ENCODE measurements at places on chromosomes 2 and 18.

DNA sequence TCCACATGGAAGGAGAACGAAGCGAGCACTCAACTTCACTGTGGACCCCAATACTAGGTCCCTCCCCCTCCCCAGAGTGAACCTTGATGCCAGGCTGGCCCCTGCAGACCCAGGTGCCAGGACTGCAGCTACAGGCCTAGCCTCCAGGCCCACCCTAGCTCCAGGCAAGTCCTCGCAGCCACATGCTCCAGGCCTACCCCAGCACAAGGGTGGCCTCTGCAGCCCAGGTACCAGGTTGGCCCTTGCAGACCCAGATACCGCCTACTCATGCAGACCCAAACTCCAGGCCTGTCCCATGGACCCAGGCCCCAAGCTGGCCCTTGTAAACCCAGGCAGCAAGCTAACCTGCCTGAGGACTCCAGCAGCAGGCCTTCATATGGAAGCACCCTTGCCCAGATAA, 44.2 kb downstream of the KCNG2 start:
- DNase-seq = no peak

DNA sequence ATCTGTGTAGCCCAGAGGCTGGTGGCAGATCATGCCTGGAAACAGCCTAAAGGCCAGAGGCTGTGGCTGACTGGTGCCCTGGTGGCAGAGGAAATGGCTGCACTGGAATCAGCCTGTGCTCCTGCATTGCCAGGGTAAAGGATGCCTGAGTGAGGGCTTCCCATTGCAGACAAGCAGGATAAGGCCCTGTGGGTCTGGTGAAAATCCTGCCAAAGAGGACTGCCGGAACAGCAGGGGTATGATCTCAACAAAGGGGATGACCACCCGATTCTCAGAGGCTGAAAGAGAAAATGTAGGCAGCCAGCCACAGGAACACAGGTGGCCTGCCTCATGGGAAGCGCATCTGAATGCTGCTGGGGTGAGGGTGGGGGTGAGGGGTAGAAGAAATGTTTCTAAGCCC, 48.2 kb downstream of the FBXO48 start:
- DNase-seq = no peak

DNA sequence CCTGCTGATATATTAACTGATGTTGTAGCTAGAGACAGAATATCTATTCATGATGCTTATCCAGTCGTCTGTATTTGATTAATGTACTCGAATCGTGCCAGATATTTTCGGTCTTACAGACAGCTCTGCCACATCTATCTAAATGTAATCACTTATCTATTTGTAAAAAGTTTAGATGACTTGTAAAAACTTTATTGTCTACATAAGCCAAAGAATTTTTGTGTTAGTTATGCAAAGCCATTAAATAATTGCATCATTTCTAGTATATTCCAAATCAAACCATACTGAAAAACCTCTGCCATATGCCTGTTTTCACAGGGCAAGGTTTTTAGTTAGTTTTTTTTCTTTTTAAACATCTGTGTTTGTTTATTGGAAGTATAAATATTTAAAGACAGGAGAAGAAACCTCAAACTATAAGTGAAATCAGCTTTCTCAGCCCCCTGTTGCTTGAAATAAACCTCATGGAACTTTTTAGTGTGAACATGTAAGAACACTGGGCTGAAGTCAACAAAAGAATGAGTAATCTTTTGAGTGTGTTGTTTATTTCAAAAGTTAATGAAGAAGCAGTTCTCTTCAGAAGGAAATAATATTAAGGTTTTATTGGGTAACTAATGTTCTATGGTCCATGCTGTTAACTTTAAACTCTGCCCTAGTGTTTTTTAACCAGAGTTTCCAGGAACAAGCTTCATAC, 657.6 kb upstream of the SYT4 start:
- DNase-seq = no peak

DNA sequence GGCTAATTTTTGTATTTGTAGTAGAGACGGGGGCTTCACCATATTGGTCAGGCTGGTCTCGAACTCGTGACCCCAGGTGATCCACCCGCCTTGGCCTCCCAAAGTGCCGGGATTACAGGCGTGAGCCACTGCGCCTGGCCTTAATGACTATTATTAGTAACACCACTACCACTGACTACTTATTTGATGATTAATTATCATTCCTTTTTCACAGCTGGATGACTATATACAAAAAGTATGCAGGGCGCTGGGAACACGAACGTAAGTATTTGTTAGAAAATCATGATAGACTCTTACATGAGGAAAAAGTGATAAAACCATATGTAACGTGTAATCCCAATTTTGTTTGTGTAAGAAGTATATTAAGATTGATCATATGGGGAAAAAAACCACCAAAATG, 21.6 kb downstream of the DARS1 start:
- DNase-seq = no peak

DNA sequence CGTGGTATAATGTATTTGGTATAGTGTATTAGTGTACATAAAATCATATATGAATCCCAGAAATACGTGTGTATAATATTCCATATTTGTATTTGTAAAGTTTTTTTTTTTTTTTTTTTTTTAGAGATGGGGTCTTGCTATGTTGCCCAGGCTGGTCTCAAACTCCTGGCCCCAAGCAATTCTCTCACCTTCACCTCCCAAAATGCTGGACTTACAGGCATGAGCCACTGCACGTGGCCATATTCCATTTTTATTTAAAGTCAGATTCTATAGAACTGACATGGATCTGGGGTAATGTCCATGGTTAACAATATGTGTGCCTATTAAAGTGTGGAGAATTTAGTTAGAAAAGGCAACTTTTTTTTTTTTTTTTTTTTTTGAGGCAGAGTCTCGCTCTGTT, 71.5 kb downstream of the ANTXR1 start:
- DNase-seq = no peak

DNA sequence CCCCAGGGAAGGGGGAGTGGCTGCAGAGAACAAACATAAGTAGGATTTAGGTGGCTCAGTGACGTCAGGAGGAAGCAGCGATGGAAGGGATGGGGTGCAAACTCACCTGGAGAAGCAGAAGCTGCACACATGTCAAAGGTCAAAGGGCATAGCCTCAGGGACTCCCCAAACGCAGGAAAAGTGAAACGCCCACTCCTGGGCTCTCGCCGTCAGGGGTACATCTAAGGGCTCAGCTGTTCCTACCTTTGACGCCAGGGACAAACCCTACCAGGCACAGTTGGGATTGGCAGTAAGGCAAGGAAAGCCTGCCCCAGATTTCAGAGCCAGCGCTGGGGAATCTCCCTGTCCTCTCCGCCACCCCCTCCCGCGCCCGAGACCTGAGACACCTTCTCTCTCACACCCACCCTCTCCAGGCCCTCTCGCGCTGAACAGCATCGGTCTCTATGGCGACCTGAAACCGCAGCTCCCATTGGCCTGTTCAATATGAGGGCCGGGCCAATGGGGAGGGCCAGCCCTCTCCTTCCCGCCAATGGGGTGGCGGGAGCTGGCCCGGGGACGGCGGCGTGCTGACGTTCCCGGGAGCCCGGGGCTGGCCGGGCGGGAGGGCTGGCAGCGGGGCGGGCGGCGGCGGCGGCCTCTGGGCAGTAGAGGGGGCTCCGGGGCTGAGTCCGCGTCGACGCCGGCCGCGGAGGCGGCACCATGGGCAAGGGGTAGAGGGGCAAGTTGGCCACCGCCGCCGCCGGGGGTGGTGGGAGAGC, at the start of the genes CCDC148 and PKP4:
CCDC148 (minus strand) TSS at position 445 of the 758 bp plus-strand sequence; CDS start at position 131, 314 bp downstream.
PKP4 (plus strand) TSS at position 644 of the 758 bp plus-strand sequence. CDS start 76,233 bp downstream, outside the sequence.
- peak; percentile 94 for DNase-seq

DNA sequence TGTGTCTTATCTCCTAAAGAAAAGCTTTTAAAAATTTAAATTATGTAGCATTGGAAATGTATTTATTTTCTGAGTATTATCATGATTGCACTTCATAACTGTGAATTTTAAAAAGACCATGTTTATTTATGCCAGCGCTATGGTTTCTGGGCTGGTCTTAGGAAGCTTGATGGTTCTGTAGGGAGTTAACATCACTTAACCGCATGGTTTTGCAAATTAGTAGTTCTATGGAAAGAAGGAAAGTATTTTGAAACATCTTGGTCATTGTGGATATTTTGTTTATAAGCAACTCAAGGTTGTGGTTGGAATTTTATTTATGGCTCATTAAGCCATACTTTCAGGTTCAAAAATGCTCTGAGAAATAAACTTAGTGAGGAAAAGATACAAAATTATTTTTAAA, 549.4 kb downstream of the STK39 start:
- DNase-seq = no peak

- no peak for DNase-seq
Observed at GRCh38 chr2:109531896-109532727, 81.7 kb downstream of the SEPTIN10 start.

- no peak for DNase-seq
Observed at GRCh38 chr2:203201426-203201825, 37.4 kb upstream of the CYP20A1 start.

GRCh38 chr2:234436482-234436837, 60.4 kb downstream of the ARL4C start:
- DNase-seq = no peak

- DNase-seq = no peak
Observed at GRCh38 chr2:151869291-151869690, 41.1 kb upstream of the ARL5A start.

DNA sequence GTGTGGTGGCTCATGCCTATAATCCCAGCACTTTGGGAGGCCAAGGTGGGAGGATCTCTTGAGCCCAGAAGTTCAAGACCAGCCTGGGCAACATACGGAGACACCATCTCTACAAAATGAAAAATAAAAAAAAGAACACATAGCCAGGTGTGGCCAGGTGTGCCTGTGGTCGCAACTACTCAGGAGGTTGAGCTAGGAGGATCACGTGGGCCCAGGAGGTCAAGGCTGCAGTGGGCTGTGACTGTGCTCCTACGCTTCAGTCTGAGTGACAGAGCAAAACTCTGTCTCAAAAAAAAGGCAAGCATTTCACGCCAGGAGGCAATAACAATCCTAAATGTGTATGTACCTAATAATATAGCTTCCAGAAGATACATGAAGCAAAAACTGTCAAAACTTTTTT, 27.8 kb downstream of the USP40 start:
- no peak for DNase-seq

DNA sequence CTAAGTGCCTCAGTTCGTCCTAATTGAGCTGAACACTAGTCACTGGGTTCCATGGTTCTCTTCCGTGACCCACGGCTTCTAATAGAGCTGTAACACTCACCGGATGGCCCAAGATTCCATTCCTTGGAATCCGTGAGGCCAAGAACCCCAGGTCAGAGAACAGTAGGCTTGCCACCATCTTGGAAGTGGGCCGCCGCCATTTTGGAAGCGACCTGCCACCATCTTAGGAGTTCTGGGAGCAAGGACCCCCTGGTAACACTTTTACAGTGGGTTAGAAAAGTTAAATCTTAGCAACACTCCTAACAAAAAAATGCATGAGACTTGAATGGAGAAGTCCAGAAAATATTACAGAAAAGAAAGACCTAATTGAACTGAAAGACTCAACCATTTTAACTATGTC, 84.5 kb downstream of the TMEM18 start:
- DNase-seq = no peak

- no peak for DNase-seq
Observed at GRCh38 chr2:195945056-195945455, 123.6 kb downstream of the DNAH7 start.

DNA sequence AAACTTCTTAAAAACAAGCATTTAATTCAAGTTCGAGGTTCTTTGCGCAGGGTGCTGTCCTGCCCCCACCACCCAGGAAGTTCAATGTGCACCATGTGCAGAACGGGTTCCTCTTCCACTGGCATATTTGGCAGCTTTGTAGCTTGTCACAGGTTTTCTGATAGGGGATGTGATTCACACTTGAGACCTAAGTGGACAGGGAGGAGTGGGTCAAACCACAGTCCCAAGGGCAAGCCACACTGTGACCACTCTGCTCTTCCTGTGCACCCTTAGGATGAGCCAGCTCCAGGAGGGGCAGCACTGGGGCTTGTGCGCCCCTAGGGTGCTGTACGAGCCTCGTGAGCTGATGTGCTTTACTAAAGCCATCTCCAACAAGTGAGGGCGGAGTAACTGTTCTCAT, 82.5 kb downstream of the TGFA start:
- no peak for DNase-seq

GRCh38 chr2:217901400-217901799, 101.4 kb downstream of the TNS1 start:
- no peak for DNase-seq

DNA sequence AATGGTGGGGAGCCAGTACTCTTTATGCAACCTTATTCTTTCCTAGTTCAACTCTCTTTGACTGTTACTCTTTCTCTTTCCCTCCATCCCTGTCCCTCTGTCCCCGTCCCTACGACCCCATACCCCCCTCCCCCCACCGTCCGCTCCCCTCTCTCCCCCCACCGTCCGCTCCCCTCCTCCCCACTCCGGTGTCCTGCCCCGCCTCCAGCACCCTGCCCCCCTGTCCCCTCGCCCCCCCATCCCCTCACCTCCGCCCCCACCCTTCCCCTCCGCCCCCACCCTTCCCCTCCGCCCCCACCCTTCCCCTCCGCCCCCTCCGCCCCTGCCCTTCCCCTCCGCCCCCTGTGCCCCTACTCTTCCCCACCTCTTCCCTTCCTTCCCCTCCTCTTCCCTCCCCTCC, 128.4 kb downstream of the LPIN1 start:
- DNase-seq = no peak

GRCh38 chr2:229974266-229974665, 52.0 kb downstream of the FBXO36 start:
- DNase-seq = no peak

GRCh38 chr2:200667413-200667812, 81.6 kb downstream of the AOX1 start:
- DNase-seq = no peak

DNA sequence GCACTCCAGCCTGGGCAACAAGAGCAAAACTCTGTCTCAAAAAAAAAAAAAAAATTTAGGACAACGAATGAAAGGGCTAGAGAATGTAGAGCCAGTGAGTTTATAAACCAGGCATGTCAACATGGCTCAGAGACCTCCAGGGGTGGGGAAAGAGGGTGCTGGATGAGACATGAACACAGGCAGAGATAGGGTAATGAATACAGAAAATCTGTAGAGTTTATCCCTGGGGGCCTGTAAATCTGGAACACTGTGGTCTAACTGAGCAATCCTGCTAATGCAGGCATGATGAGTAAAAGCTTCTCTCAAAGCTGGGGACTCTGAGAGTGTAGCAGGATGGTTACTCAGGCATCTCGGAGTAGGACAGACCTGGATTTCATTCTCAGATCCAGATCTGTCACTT, 59.2 kb upstream of the IGFBP2 start:
- DNase-seq = no peak

GRCh38 chr2:98615481-98615880, 7.1 kb downstream of the UNC50 start:
- no peak for DNase-seq
